NCI-H1092 (cell line): ENCODE measurements at places on chromosomes 2 and 18.
A peak's percentile ranks its signal among the peaks of the same experiment; 100 is the strongest.

- DNase-seq: no peak
These were observed 175.9 kb upstream of the ITGA4 start for GRCh38 chr2:181281206-181281832.

- DNase-seq: no peak
These were observed 81.8 kb upstream of the RBMS1 start for GRCh38 chr2:160575368-160575767.

DNA sequence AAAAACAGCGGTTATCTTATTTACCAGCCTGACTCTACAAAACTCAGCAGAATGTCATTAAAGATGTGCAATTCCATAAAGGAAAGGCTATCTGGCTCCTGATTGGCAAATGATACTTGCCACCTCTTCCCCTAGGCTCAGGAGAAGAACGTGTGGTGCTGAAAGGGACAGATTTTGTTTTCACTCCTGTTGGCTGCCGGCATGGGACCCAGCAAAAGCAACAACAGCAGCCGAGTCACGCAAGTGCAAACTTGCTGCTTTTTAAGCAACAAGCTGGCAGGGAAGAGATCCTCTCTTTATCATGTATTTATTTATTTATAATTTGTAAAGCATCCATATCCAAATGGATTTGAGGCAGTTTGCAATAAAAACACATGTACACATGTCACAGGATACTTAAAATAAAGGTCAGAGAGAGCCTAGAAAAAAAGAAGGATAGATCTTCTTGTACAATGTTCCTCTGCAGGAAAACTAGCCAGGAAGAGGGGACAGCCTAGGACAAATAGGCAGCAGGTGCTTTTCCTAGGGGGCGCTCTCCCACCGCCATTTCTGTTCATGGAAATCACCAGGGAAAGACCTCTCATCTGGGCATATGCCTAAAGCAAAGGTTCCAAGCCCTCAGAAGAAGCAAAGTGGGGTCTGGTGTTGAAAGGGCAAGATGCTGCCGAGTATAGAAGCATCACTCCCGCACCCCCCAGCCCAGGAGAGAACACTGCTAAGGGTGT lies 799.3 kb downstream of the BCL11A start:
- no peak for DNase-seq

- no peak for DNase-seq
These were observed 67.0 kb downstream of the SP3 start for GRCh38 chr2:173898178-173898668.

DNA sequence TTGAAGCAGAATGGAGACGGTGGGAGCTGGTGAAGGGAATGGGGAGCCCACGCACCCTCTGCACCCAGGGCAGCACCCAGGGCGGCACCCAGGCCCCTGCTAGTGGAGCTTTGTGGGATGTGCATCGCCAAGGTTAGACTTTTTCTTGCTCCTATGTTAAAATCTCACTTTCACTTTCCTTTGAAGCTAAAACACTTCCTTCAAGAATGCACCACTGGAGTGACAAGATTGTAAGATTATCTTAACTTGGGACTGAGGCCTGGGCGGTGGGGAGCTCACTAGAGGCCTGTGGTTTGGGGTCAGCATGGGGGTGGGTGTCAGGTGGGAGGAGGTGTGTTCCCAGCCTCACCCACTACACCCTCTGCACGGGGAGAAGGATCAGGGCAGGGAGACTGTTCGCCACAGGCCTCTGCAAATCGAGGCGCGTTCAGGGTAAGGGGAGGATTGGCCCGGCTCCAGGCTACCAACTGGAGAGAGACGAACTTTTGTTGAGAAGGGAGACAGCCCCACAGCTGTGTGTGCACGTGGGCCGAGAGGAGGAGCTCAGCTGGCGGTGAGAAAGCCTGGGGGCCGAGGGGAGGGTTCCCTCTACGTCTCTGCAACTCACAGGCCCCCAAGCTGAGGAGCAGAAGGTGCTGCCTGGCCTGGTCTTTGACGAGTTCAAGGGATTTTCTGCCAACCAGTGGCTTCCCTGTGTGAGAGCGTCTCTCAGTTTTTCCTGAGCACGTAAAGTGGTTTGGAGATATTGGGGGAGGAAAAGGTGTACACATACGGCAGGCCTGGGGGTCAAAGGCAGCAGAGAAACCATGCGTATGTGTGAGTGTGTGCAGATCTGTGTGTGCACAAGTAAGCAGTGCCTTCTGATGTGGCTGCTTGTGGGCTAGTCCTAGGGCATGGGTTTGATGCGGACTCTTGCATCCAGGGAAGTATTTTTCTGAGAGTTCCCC lies 147.7 kb downstream of the KLHL29 start:
- DNase-seq: peak; percentile 35

DNA sequence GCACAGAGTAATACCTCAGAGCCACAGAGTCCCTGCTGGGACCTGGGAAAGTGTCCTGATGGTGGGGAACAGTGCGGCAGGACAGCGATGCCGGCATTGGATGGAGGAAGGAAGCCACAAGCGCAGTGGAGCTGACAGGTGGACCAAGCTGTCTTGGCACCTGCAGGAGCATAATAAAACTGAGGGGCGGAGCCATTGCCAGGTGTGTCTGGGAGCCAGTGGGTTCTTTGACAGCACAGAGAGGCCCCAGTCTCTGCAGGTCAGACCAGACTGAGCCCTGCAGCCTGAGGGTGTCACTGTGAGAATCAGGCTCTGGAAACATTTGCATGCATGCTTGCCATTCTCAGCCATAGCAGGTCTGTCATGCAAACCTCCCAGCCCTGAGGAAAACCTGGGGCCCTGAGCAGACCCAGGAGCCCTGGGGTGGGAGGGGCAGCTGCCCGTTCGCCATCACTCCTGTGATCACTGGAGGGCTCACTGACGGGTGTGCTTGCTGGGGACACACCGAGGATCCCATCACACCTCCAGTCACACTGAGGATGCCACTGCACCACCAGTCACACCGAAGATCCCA lies 210.5 kb upstream of the HDAC4 start:
- DNase-seq: no peak

DNA sequence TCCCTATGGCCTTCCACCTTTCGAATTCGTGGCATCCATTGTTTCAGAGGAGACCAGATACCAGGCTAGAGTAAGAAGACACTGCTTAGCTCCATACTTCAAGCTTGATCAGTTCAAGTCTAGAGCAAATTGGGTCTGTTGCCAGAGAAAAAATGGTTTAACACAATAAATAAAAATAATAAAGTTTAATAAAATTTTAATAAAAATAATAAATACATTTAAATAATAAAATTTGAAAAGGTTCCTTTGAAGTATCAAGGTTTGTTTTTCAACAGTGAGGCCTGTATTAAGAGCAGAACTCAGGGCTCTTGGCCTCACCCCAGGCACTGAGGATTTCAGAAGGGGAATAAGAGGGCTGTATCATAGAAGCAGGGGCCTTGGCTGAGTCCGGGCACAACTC lies 105.6 kb upstream of the REV1 start:
- no peak for DNase-seq
